ENCODE measurements at places on chromosomes 5 and 9. TPM values are rescaled to one million over a fixed set of nuclear protein-coding genes. Genes with fewer than 3 reads are reported as not detected.

IFNK gene
- total RNA-seq: not detected

DCP2 gene
- total RNA-seq: 67.9 TPM

LCNL1 gene
- 0.74 TPM for total RNA-seq

BARX1 gene
- total RNA-seq: not detected

DNAH5 gene
- total RNA-seq: not detected

C1QTNF3 gene
- total RNA-seq: 7.4 TPM

CDHR2 gene
- 3.6 TPM for total RNA-seq

ADAMTS2 gene
- total RNA-seq: not detected

- no peak for DNase-seq
Observed at GRCh38 chr5:132628814-132629213, 29.2 kb upstream of the IL13 start.

DNA sequence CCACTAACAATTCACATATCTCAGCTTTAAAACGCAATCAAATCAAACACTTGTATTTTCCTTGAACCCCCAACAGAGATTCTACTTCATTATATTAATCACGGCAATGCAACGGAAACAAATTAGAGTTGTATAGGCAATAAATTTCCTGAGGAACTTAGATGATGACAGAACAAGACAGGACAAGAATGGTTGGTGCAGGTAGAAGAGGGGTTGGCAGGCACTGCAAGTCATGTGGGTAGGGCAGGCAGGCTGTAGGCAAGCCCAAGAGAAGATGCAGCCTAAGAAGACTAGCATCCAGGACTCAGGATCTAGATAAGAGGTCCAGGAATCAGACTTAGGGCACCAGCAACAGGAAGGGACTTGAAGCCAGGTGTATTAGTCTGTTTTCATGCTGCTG lies 16.6 kb upstream of the FEM1C start:
- no peak for DNase-seq

- no peak for DNase-seq
Observed at GRCh38 chr9:91037511-91038482, 236.2 kb downstream of the SYK start.

GRCh38 chr5:83509540-83509939 lies 38.0 kb downstream of the VCAN start:
- DNase-seq: no peak

- no peak for DNase-seq
Observed at GRCh38 chr5:63125862-63126261, 547.2 kb downstream of the LRRC70 start.

DNA sequence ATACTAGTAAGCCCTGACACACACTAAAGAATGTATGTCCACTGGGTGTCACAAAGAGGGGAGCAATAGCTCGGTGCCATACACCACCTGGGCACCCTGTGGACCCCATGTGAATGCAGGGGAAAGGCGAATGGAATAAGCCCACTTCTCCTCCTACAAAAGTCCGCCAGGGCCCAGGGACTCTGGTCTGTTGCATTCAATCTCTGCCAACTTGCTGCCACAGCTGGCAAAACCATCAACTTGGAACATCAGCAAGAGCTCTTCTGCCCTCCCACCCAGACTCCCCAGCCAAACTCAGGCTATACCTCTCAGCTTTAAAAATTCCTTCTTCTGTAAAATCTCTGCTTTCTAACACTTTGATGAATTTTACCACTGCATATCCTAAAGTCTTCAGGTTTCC lies 54.5 kb downstream of the PFDN1 start:
- no peak for DNase-seq

- no peak for DNase-seq
Observed at GRCh38 chr9:20270161-20270560, 352.1 kb downstream of the MLLT3 start.

DNA sequence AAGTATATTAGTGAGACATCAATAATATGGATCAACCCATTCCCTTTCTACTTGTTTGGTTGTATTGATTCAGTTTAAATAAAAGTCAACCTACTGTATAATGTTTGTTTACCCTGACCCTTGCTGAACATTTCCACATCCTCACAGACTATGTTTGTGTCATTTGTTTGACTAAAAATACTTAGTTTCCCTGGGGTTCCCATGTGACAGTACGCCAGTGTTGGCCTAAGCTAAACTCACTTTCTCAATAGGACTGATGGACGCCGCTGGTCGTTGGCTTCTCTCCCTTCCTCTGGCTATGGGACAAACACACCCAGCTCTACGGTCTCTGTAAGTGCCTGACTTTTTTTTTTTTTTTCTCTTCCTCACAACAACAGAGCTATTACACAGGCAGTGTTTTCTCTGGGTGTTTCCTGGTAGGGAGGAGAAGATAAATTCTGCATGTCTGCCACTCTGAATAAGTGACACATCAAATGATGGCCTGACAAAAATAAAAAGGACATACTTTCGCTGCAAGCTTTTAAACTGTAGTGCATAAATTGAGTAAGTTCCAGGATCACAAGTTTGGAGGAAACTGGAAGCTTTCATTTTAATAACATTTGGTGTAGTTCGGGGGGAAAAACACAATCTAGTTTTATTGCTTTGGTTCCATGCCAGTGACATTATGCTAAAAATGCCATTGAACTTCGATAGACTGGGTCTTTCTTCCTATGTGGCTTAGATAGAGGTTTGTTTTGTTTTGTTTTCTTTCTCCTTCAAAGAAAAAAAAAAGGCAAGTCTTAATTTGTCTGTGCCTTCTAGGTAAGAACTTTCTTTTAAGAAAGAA lies 101.0 kb downstream of the CD180 start:
- no peak for DNase-seq

- DNase-seq: no peak
Observed at GRCh38 chr9:130532426-130533080, 46.8 kb upstream of the FUBP3 start.

DNA sequence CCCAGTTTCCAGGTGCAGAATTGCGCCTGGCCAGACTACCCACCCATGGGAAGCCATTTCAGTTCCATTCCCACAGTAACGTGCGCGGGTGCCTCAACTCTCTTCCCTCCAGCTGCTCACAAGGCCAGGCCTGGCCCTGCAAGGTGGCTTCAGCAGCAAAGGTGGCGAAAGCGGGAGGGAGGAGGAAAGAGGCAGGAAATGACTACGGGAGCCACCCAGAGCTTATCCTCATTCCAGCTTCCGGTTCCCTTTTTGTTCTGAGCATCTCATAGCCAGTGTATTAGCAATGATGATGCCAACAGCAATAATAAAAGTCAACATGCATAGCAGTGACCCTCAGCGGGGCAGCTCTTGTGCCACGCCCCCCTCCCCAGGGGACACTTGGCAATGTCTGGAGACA lies 101.5 kb upstream of the BOD1 start:
- DNase-seq: no peak

DNA sequence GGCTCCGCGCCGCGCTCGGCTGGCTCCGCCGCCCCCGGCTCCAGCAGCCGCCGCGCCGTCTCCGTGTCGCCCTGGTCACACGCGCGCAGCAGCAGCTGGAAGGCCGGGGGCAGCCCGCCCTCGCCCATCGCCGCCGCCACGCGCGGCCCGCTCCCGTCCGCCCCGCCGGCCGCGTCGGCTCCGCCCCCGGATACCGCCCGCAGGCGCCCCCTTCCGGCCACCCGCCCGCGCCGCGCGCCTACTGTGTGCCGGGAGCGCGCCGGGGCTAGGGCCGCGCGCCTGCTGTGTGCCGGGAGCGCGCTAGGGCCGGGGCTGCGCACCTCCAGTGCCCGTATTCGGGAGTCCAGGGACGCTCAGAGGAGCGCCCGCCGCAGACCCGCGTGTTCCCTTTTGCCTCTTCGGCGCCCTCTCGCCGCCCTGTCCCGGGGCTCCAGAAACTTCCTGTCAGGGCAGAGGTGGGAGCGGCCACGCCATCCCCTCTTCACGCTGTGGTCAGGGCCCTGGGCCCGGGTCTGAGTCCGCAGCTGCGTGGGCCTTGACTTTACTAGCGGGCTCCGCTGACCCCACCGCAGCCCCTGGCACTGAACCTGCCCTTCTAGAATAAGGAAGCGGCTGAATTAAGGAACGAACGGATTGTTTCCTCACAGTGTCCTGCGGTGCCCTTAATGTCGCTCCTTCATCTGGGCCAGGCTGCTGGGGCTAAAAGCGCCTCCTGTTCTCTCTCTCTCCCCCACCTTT lies at the start of gene ANKS6:
Gene ANKS6 (minus strand): TSS at position 192 of the 738 bp plus-strand sequence. CDS start 64 bp downstream, at position 128.
- peak; percentile 86 for DNase-seq

DNA sequence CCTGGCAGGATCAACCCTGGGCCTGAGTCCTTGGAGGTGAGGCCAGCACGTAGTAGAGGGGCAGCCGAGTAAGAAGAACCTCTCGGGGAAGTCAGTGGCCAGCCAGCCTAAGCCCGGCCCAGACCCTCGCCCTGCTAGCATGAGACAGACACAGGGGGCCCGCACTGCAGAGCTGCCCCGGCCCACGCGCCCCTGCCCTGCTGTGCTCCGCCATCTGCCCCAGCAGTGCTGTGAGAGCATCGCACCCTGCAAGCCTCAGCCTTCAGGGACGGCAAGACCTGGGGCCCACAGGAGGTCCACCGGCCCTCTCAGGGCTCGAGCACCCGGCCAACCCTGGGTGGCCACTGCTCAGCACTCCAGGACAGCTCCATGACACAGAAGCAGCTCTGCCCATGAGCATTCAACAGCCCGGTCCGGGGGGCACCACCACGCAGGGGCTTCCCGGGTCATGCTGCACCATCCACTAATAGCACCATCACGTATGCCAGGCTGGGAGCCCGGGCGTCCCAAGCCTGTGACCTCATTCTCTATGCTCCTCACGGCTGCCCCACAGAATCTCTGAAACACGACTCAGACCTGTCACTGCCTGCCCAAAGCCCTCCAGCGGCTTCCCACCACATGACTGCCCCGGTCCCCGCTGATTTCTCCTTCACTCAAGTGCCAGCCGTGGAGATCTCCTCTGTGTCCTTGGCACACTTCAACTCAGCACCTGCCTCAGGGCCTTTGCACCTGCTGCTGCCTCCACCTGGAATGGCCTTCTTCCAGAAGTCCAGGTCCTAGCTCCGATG lies 38.1 kb downstream of the ADAMTS2 start:
- DNase-seq: no peak

DNA sequence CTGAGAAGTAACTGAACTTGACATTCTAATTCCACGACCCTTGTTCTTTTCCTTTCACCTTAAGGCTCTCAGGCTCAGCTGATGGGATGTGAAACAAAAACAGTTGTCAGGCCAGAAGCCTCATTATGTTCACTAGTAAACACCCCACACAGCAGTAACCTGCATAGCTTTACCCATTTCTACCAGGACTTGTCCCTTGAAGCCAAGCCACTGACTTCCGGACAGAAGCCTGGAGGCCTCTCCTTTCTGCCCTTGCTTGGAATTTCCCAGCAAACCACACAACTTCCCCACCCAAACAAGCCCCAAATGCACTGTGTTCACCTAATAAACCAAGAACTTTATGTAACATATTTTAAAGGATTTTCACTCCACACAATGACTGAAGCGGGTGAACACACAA lies 19.6 kb downstream of the PRUNE2 start:
- DNase-seq: no peak

- no peak for DNase-seq
Observed at GRCh38 chr5:154559398-154560276, 81.6 kb upstream of the HAND1 start.

DNA sequence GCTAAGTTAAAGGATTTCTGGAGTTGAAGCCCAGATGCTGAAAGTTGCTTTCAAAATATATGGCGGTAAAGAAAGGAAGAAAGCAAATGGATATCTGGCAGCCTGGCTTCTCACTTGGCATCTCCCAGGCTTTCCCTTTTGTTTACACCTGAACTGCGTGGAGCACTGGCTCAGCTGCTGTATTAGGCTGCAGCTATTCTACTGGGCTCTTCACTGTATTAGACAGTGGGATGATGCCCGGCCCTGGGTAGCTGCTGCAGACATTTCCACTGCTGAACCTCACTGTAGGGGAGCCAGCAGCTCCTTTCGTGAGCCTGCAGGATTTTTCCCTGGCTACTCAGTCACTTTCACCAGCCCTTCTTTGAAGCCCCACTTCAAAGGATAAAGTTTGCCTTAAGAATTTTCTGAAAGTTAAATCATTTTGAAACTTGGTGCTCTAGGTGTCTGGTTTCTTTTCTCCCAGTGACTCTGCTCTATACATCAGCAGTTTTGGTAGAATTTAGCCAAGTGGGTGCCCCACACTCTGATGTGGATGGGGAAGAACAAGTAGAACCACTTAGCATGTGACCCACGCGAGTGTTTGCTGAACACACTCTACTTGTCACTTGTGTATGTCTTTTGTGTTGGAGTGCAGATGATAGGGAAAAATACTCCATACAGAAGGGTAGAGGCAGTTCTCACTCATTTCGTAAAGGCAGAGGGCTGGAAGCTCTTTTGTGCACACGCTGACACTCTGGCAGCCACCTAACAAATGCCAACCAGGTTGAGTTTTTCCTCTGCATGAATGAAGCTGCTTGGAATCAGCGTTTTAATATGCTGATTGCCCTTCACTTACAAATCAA lies 49.9 kb downstream of the C9orf152 start:
- DNase-seq: no peak

DNA sequence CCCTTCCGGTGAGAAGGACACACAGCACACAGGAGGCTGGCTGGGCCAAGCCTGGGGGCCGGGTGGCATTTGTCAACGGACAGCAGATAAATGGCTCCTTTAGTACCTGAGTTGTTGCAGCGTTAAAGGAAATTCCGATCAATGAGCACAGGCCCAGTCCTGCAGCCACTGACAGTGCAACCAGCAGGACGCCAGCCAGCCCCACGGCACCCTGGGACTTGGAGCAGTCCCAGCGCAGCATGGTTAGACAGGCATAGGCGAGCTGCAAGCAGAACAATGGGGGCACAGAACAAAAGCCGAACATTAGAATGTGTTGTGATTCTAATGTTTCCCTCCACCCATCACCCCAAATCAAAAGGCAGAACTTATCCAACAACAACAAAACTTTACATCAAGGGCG lies 39.3 kb downstream of the PTCH1 start:
- DNase-seq: no peak

DNA sequence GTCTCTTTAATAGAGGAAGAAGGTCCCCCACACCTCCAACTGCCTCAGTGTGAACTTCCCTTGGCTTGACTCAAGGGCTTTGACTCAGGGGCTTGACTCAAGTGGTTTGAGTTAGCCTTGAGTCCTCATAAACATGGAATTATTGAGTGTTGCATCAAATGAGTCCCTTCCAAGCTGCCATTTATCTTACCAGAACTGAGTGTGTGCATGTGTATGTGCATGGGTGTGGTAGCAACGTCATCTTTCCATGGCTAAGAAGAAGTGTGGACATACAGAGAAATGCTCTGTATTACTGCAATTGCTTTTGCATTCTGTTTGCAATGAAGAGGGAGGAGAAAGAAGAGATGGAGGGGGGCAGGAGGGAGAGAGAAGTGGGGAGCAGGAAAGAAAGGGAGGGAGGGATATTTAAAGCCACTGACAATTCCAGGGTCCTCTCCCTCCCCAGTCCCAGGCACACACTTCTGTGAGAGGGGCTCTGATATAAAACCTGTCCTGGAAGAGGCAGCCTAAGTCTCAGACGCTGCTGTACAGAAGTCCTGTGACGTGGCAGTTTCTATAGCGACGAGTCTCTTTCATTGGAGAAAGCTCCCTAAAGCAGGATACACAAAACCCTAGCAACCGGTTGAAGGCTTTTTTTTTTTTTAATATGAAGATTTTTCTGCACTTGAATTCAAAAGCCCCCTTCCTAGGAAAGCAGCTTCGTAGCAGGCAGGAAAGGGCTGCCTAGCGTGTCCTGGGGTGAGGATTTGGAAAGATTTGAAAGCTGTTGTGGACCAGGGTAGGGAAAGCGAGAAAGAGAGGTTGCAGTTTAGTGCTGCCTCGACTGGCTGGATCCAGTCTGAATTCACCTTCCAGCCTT lies 93.3 kb upstream of the MAP1B start:
- no peak for DNase-seq

GRCh38 chr9:103355000-103355399 lies 359.9 kb downstream of the CYLC2 start:
- DNase-seq: no peak
